ENCODE measurements at places on chromosomes 11 and 22. TPM values are rescaled to one million over a fixed set of nuclear protein-coding genes. Genes with fewer than 3 reads are reported as not detected.

The NPAS4 gene
- total RNA-seq: not detected

The GP1BB gene
- 6.6 TPM for total RNA-seq

The IGSF9B gene
- 1.5 TPM for total RNA-seq

The MS4A12 gene
- not detected for total RNA-seq

The TLCD5 gene
- 36.9 TPM for total RNA-seq

The LZTR1 gene
- 56.0 TPM for total RNA-seq

The ARHGAP20 gene
- 3.3 TPM for total RNA-seq

The LARGE1 gene
- total RNA-seq: 40.3 TPM

The HSPB2 gene
- total RNA-seq: 0.60 TPM

DNA sequence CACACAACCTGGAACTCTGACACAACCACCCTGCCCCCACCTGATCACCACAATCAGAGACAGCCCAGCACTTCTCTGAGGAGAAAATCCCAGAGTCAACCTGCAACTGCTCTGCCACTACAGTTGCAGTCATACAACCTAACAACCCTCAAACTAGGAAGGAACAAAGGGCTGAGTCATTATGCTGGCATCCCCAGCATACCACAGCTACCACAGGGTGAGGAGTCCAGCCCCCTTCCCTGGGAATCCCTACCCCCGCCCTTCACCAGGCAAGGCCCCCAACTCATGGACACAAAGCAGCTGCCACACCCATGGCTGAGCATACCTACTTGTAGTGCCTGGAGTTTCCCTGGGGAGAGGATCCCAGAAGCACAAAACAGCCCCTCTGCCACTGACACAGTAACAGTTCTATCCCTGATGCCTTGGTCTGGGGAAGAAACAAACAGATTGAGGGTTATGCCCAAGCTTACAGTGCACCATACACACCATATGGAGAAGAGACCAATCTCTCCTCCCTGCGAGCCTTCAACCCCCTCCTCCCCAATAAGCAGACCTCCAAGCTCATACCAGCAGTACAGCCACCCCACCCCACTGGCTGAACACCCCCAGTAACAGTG, 68.5 kb upstream of the C11orf58 start:
- DNase-seq: no peak

GRCh38 chr11:76745561-76746207, 37.5 kb upstream of the TSKU start:
- DNase-seq: no peak

- DNase-seq: no peak
Measured at GRCh38 chr11:84313830-84314359, 1027.7 kb upstream of the CCDC90B start.

- DNase-seq: no peak
Measured at GRCh38 chr22:30947816-30948454, 20.6 kb downstream of the MORC2 start.

DNA sequence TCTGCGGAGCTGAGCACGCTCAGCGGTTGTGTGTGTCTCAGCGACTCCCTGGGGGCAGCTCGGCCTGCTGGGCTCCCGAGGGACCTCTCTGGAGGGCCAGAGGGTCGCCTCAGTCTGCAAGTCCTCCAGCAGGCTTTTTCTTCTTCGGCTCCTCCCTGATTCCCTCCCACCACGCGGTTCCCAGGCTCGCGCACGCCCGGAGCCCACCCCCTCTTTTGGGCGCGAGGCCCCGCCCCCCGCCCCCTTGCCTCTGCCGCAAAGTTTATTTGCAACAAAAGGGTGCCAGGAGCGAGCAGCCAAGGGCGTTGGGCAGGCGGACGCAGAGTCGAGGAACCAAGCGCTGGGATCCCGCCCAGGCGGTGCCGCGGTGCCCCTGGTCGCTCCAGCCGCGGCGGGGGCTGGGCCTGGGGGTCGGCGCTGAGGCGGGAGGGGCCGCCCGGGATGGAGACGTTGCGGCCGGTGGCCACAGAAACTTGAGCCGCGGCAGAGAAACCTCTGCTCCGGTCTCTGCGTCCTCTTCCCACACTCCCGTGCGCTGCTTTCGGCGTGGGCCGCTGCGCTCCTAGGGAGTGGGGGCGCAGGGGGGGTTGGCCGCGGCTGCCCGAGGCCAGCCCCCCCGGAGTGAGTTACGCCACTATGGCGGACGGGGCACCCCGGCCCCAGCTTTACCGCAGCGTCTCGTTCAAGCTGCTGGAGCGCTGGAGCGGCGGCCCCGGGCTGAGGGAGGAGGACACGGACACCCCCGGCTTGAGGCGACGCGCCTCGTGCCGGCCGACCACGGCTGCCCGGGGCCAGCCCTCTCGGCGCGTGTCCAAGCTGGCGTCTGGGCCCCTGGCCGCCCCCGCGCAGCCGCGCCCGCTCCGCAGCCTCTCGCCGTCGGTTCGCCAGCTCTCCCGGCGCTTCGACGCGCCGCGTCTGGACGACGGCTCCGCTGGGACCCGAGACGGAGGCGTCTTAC, at the start of gene ARHGEF17:
ARHGEF17 (plus strand) TSS at position 274 of the 958 bp plus-strand sequence; CDS start at position 637, 363 bp downstream.
- peak; percentile 60 for DNase-seq

DNA sequence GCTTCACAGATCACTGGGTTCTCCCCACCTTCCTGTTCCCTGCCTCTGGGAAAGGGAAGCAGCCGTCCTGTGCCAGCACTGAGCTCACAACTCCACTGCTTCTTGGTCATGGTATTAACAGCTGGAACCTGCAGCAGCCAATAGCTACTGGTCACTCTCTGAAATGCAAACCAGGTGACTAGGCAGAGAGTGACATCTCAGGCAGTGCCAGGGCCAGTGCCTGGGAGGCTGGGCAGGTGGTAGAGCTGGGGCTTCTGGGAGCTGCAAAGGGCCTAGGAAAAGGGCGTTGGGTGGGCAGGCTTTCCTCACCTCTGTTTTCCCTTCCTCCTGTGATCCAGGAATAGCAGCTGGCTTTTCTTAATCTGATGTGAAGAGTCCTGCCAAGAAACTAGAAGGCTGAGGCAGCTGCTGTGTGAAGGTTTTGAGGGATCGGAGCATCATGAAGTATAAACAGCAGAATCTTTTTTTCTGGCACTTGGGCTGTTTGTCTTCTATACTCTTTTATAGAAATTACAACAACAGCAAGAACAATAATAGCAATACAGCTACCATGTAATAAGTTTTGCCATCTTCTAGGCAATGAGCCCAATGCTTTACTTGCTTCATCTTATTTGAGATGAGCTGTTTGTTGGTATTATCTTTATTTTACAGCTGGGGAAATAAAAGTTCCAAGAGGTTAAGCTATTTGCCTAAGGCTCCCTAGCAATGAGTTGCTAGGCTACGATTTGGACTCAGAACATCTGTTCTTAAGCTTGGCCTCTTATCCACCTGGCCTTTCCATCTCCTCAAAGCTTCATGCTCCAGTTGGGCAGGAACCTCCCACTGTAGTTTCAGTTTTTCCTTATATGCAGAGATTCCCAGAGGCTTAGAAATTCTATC, 22.0 kb upstream of the CD44 start:
- no peak for DNase-seq

- peak; percentile 19 for DNase-seq
Measured at GRCh38 chr11:61959114-61959513, 8.3 kb downstream of the FTH1 start.

DNA sequence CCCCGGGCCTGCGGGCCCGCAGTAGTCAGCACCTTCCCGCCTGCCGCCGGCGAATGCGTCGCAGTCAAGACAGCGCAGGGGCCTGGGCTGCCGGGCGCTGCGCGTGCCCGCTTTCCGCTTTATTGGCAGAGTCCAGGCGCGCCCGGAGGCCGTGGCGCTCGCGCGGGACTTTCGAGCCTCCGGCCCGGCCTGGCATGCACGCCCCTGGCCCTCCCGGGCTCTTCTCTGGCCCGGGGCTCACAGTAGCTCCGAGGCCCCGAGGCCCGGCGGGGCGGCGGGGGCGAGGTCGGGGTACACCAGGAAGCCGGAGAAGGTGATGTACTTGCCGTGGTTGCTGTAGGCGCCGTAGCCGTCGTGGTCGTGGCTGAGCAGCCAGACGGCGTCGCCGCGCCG, 3.1 kb downstream of the FAM180B start:
- no peak for DNase-seq

GRCh38 chr22:33389936-33390335, 331.8 kb upstream of the SYN3 start:
- no peak for DNase-seq

DNA sequence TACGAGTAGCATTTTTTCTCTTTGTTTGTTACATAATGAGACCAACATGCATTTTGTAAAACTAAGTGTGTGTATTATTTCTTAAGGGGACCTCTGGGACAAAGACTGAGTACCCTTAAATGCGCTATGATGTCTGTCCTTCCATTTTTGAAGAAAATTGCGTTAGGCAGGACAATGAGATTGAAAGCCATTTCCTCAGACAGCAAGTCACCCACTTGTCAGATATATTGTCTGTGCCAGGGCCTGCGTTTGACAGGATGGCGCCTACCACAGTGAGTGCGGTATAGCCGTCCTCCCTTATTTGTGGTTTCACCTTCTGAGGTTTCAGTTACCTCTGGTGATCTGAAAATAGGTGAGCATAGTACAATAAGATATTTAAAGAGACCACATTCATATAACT, 2.2 kb downstream of the AP2A2 start:
- no peak for DNase-seq

DNA sequence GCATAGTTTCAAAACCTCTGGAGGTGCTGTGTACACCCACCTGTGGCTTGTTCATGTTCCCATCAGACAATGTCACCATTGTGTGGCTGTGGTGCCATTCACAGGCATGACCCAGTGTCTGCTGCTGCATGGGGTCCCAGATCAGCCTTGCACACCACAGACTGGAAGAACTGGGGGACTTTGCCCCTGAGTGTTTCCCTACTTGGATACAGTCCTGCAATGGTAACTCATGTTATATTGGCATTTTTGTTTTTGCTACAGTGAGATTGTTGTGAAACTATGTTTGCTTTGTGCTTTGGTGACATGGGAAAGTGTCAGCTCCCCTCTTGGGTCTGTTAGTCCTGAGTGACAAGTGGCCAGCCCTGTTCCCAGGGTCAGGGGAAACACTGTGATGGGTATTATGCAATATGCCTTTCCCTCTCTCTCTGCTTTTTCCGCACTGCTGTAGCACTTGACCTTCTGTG, 108.8 kb downstream of the NAV2 start:
- no peak for DNase-seq

DNA sequence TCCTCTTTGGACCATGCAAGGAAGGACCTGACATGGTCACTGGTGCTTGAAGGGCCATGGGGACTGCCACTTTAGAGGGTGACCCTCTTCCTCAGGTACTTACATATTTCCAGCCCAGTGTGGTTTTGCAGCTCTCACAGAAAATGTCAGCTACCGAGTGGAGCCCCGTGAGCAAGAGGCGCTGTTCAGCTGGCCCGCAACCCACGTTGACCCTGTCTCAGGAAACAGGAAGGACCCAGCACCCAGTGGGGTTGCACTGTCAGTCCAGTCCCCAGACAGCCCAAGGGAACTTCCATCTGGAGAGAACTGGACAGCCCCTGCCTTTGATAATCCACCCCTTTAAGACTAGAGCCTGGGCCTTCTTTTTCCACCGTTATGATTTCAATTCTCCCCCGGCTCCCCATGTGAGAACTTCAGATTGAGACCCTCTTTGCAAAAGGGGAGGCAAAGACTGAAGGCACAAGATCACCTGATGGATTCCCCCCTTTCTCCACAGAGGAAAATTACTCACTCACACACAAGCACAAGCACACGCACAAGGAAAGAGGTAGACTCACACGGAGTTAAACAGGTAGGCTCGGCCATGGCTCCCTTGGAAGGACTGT, 3.4 kb downstream of the YPEL4 start:
- DNase-seq: no peak

GRCh38 chr11:114193730-114194679, 102.2 kb upstream of the NNMT start:
- DNase-seq: no peak

DNA sequence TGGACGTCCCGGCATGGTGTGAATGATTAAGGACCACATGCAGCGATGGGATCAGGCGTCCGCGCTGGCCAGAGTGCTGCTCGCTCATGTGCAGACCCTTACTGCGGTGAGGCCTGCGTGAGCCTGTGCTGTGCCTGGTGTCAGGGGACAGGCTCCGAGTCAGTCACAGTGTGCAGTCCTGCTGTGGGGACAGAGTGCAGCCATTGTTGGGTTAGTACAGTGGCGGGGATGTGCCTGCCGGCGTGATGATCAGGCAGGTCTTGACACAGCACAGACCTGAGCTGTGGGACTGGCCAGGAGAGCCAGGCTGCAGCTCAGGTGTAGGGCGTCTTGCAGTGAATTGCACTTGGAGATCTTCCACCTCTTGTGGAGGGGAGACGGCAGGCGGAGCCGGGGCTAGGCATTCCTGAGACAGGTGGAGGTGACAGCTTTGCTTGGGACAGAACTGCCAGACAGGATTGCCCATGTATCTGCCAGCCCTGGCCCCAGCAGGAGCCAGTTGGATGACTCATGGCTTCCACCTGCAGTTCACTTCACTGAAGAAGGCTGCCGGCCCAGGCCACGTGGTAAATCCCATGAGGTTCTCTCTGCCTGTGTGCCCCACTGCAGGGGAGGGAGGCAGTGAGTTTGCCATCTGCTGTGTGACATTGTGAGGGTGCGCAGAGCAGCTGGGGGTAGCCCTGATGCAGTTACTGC, 17.3 kb downstream of the TRMU start:
- DNase-seq: peak; percentile 79

GRCh38 chr11:17861036-17861755, 126.6 kb downstream of the KCNC1 start:
- no peak for DNase-seq

DNA sequence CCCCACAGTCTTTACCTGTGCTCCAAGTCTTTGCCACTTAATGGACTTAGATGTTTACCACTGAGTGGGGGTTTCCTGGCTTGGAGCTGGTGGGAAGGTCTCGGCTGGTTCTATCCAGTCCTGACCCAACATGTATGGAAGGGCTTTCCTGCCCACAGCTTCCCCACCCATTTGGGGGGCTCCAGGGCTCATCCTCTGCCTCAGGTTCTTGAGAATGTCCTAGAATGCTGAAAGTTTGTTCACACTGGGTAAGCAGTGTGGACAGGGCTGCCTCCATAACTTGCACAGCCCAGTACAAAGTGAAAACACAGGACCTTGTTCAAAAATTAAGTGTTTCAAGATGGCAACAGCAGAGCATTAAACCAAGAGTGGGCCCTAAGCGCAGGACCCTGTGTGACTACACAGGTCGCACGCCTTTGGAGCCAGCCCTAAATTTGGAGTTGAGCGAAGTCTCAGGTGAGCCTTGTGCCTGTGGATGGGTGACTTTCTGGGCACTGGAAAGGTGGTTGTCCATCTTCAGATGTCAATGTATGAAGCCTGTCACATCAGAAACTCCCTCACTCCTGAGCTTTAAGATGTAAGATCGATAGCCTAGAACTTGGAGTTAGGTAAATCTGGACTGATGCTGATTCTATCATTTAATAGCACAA, 72.7 kb upstream of the NARS2 start:
- DNase-seq: no peak

Measured in adrenal gland (tissue), 19 donors.